ENCODE measurements at places on chromosomes 11 and 22.

GRCh38 chr11:70314730-70315129, 44.2 kb downstream of the PPFIA1 start:
- no peak for DNase-seq

GRCh38 chr11:35142481-35143075, 3.6 kb downstream of the CD44 start:
- no peak for DNase-seq

DNA sequence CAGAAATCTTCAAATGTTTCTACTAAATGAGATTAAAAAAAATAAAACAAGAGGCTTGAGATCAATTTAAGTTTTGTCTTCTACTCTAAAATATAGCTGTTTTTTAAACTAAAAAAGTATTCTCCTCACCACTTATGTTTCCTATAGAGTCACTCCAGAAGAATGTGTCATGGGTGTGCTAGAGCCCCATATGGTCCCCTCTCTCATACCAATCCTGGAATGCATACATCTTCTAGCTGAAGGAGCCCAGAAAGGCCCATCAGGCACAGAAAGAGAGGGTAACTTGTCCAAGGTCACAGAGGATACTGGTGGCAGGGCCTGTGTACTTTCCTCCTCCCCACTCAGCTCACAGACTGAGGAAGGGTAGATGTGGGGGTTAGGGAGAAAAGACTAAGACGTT, 34.4 kb downstream of the RELT start:
- DNase-seq: no peak

- no peak for DNase-seq
These were observed 30.6 kb upstream of the ATXN10 start for GRCh38 chr22:45640941-45641621.

- DNase-seq: no peak
These were observed 8.2 kb upstream of the ENDOD1 start for GRCh38 chr11:95081412-95081811.

GRCh38 chr11:60370811-60371298, 7.5 kb upstream of the MS4A7 start:
- DNase-seq: peak; percentile 99

GRCh38 chr11:77084581-77085191, 17.9 kb downstream of the CAPN5 start:
- DNase-seq: no peak

DNA sequence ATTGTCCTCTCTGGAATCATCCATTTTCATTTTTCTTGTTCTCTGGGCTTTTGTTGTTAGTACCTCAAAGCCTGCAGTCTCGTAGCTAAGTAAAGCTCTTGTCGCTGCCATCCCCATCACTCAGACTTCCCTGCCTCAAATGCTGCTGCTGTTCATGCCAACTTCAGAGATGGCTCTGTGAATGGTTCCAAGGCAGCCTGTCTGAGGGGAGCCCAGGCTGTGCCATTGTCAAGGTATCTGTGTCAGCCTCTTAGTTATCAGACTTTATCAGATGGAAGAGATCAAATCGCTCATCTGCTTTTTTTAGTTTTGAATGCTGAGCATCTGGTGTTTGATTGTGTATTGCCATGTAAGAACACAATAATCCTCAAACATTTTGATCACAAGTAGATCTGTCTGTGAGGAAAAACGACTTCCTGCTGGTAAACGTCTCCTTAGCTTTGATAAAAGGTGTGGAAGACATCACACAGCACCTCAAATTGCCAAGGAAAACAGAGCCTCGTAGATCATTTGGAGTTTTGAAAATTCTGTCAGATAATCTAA, 304.2 kb upstream of the ZC3H12C start:
- DNase-seq: no peak
